Mucosa of gallbladder (tissue), 1 donor: ENCODE measurements at places on chromosomes 16 and 17.

DNA sequence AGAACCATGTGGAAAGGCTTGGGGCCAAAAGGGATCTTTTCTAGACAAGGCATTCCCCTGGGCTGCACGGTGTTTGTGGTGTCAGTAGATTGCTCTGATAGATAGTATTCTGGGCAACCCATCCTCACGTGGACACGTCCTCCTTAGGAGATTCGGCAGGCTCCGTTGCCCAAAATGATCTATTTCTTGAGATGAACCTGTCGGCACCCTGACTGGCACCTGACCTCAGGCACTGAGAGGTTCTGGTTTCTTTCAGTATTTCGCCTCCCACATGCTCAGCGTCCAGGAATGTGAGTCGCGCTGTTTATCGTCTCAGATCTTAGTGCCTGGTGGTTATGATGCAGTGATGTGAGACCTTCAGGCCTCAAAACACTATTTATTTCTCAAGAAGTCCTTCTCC, 89.7 kb downstream of the MARCHF10 start:
- DNase-seq = no peak

GRCh38 chr16:83932304-83932703, 20.7 kb upstream of the OSGIN1 start:
- DNase-seq = no peak

DNA sequence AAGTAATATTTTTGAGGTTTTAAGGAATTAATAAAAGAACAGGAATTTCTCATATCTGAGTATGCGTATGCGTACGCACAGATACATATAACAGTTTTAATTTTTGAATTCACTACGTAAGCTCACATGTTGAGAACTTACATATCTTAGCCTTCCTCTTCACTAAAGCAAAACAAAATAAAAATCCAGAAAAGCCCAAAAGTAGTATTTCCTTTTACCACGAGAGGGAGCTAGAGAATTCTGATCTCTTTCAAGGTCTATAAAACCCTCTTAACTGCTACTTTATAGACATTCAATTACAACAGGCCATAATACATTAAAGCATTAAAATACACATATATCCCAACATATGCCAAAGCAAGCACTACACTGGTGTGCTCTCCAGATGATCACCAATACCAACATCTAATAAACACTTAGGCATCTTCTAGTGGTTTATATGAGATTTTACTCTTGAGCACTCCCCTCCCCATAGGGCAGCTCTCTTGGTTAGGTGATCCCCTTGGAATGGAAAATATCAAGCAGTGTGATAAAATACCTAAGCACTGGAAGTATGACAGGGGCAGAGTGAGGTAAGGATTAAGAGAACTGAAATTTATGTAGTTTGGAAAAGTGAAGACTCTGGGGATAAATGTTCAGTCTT, 94.0 kb downstream of the SKAP1 start:
- DNase-seq = no peak

DNA sequence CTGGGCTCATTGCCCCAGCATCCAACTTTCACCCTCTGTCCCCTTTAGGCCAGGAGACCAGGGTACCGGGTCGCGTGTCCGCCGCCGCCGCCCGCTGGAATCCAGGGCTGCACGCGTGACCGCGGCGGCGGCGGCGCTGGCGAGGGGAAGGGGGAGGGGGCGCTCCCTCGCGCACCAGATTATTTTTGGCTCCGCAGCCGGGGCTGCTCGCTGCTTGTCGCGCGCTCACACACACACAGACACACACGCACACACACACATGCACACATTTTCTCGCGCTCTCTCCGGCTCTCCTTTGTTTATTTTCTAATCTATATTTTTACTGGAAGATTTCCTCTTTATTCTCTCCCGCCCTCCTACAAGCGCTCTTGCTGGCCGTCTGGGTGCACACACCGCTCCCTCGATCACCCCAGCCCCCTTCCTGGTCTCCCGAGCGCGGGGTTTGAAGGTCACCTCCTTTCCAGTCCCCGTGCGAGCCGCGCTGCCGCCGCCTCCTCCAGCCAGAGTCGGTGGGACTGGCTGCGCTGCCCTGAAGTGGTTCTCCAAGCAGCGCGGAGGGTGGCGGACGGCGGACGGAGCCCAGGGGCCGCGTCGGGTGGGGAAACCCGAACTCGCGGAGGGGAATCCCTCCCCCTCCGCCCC, 921.4 kb upstream of the EEF2KMT start:
- no peak for DNase-seq

DNA sequence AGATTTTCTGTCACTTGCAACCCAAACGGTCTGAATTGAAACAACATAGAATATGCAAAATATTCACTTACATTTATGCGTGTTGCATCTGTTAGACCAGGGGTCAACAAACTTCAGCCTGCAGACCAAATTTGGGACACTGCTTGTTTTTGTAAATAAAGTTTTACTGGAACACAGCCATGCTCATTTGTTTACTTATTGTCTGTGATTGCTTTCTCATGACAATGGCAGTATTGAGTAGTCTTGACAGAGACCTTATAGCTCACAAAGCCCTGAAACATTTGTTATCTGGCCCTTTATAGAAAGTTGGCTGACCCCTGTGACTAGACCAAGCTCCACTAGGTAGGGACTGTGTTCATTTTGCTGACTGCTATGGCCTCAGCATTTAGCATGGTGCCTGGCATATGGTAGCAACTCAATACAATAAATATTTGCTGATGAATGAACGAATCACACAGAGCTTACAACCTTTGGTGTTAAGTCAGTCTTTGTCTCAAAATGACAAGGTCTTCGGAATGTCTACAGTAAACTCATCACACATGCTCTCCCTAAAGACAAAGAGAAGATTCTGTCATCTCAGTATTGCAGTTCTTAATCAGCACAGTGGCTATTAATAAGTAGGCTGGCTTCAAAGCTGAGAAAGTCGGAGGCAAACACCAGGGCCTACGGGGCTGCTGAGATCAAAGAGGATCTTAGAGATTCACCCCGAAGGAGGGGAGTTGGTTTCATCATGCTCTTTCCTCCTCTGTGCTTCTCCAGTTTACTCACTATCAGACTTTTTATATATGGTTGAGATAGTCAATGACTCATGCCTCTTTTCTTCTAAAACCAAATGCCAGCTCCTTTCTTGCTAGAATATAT, 95.2 kb upstream of the AXIN2 start:
- DNase-seq = no peak

DNA sequence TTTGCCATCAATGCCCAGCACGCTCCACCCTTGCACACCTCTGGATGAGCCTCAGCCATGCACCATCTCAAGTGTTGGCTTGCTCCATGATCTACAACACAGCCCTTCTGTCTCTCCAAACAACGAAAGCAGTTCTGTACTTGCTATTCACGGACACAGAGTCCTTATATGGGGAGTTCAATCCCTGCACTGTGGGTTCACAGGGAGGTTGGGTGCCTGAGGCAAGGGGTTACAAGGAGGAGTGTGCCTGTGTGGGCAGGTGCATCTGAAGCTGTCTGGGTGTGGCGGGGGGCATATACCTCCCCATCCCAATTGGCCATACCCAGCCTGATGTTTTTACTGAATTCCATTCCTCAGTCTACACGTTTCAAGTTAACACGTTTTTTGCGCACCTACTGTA, 5.6 kb downstream of the RUNDC3A start:
- DNase-seq = no peak
